Endothelial cell (in vitro differentiated cells): ENCODE measurements at places on chromosomes 6 and 20. TPM values are rescaled to one million over a fixed set of nuclear protein-coding genes. Genes with fewer than 3 reads are reported as not detected.

Gene BMP6
- 0.97 TPM for total RNA-seq

Gene EBF4
- total RNA-seq: 5.9 TPM

Gene CCM2L
- 27.2 TPM for total RNA-seq

Gene VSX1
- total RNA-seq: not detected
